Left renal pelvis (tissue), 4 donors: ENCODE measurements at places on chromosomes 2 and 18. TPM values are rescaled to one million over a fixed set of nuclear protein-coding genes. Genes with fewer than 3 reads are reported as not detected.

DNA sequence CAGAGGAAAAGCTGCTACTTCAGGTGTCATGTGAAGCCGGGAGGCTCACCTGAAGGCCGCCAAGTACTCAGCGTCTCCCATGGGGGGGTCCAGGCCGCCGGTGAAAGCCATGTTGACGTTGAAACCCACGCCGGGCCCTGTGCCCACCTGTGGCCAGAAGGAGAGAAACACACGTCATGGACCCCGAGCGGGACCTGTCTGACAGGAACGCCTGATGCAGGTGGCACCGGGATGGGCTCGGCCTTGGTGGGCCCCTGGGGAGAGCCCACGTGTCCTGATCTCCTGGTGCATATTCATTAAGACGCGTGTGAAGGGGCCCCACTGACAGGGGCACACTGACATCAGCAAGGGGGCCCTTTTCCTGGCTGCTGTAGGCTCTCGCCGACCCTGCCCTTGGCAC is 233.2 kb downstream of the TWIST2 start:
- DNase-seq = no peak

GRCh38 chr18:2316082-2316750 is 255.1 kb downstream of the METTL4 start:
- DNase-seq = no peak

DNA sequence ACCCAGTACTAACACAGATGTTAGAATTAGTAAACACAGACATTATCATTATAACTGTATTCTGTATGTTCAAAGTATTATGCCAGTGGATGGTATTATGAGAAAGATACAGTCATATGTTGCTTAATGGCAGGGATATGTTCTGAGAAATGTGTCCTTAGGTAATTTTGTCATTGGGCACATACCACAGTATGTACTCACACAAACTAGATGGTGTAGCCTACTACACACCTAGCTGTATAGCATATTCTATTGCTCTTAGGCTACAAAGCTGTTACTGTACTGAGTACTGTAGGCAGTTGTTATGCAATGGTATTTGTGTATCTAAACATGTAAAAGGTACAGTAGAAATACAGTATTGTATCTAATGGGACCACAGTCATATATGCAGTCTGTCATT is 53.8 kb downstream of the GTF3C3 start:
- no peak for DNase-seq

Gene EIF2B4
- polyA plus RNA-seq = 49.3 TPM

DNA sequence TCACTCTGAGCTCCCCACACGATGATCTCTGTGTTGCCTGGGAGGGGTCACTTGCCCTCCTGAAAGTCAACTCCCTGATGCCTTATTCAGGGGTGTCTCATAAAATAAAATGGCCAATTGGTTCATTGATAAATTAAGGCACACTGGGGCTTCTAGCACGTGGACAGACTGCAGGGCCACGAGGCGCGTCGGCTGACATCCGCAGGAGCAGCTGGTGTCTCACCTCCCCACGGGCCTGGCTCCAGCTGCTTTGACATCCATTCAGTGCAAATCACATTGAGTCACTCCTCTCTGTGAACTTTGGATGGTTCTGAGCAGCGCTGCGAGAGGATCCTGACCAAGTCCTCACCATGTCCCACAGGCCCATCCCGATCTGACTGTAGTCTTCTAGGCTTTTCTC is 4.6 kb upstream of the ST8SIA3 start:
- no peak for DNase-seq

DNA sequence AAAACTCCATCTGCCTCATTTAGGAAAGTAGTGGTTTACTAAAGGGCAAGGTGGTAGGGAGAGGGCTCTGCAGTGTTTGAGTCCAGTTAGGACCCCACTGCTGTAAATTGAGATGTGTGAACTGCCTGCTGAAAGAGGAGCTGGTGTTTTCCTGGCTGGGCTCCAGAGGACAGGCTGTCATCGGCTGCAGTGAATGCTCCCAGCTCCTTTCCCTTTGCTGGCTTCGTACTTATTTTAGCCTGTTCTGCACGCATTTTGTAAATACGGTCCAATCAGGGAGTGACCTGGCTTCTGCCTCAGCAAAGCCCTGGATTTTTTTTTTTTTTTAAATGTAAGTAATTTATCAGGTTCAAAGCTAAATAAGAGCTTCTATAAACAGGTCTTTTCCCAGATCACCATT is 37.5 kb downstream of the SLC4A3 start:
- DNase-seq = no peak

GRCh38 chr18:50356036-50356945 is 18.6 kb upstream of the SKA1 start:
- DNase-seq = no peak
